ENCODE measurements at places on chromosomes 3 and 15.

GRCh38 chr3:140290105-140290504, 355.1 kb downstream of the CLSTN2 start:
- no peak for DNase-seq

DNA sequence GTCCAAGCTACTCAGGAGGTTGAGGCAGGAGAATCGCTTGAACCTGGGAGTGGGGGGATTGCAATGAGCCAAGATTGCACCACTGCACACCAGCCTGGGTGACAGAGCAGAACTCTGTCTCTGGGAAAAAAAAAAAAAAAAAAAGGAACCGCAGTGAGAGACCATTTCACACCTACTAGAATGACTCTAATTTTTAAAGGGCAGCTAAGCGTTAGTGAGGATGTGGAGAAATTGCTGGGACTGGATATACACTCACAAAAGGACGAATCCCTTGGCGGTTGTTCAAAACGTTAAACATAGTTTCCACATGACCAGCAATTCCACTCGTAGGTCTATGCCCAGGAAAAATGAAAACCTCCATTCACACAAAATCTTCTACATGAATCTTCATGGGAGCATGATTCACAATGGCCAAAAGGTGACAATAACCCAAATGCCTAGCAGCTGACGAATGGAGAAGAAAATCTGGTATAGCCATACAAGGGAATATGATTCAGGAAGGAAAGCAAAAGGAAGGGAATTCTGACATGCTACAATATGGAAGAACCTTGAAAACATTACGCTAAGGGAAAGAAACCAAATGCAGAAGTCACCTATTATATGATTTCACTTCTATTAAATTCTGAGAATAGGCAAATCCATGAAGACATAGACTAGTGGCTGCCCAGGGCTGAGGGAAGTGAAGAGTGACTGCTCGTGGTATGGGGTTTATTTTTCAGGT, 127.0 kb downstream of the CHSY1 start:
- no peak for DNase-seq

GRCh38 chr15:62706317-62706716, 336.2 kb upstream of the TPM1 start:
- no peak for DNase-seq

- no peak for DNase-seq
These were observed 92.3 kb downstream of the ATP10A start for GRCh38 chr15:25770618-25771337.

DNA sequence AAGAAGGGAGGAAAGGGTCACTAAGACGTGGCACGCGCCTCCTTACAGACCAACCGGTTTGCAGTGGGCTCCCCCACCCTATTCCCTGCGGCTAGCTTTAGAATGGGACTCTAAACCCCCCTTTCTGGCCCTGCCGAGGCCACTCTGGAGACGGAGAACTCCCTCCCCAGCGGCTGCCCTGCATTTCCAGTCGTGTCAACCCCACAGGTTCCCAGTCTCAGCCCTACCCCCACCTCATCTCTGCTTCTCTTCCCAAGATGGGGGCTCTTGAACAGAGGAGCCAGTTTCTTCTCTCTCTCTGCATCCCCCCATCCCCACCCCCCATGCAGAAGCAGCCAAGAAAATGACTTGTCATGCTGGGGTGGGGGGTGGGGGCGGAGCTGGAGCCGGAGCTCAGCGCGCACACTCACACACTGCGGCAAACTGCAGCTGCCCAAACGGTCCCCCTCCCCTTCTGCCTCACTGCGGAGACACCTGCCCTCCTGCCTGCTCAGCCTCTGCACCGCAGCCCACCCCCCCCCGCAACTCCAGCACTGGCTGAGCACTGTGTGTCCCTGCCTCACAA, 871 bp downstream of the MAP1A start:
- DNase-seq = peak; percentile 70

DNA sequence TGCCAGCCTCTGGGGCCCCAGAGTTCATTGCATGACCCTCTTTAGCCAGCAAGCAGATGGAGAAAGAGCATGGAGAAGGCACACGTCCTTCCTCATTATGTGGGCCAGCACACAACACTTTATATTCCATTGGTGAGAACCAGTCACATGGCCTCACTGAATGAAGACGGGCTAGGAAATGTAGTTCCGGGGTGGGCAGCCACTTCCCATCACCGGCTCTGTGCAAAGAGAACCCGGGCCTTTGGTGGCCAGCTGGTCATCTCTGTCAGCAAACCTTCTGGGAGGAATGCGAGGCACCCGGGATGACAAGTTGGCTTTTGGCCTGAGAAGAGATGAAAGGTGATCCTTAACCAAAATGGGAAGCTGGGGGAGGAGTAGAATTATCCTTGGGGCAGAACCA, 90.2 kb upstream of the VGLL4 start:
- no peak for DNase-seq

DNA sequence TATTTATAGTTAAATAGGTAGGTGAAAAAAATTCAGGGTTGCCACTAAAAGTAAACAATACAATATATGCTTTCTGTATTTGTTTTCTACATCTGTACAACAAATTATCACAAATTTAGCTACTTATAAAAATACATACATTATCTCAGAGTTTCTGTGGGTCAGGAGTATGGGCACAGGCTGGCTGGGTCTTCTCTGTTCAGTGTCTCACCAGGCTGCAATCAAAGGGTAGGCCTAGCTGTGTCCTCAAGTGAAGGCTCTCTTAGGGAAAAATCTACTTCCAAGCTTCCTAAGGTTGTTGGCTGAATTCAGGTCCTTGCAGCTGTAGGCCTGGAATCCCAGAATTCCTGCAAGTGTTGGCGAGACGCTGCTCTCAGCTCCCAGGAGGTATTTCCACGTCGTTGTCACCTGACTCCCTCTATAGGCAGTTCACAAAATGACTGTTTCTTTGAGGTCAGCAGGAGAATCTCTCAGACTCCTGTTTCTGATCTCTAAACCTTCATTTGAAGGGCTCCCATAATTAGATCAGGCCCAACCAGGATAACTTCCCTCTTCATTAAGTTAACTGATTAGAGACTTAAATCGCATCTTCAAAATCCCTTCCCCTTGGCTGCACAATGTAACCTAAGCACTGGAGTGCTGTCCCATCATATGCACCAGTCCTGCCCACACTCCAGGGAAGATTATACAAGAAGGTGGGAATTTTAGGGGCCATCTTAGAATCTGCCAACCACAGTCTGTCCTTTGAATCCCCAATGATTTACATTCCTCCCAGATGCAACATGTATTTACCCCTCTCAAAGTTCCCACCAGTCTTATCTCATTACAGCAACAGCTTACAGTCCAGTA, 296.6 kb downstream of the SUCLG2 start:
- DNase-seq = peak; percentile 80

DNA sequence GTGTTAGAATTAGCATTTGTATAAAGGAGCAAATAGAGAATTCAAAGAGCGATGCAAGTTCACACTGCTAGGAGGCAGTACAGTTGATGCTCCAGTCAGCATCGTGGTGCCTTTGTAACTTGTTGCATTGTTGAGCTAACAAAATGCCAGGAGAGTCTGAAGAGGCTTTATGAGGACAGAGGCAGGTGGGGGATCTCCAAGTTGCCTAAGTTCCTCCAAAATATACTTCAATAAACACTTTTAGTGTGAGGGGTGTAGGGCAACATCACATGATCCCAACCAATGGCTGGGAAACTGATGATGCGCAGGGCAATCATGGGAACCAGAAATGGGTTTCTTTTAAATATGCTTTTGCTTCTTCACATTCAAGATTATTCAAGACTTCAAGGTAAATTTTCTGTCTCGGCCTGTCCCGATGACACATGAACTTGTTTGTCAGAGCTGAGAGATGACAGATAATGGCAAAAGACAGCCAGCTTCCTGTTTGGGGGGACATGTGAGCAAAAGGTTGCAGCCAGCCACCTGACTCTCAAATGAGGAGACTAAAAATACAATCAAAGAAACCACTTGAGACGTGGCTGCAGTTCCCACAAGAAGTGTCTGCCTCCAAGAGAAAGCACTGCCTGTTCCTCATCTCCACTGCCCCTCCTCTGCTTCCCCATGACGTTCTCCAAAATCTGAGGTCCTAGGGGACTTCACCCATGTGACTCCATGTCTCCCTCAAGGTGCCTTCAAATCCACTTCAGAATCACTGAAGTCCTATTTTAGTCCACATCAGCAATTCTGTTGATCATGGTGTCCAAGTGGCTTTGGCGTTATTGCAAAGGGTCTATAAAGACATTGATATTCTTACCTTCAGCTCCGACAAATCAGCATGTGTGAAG, 39.3 kb downstream of the KLHL6 start:
- no peak for DNase-seq

- no peak for DNase-seq
These were observed 8.8 kb downstream of the NUSAP1 start for GRCh38 chr15:41341519-41341918.

GRCh38 chr15:73265536-73266153, 103.1 kb downstream of the HCN4 start:
- peak; percentile 76 for DNase-seq

DNA sequence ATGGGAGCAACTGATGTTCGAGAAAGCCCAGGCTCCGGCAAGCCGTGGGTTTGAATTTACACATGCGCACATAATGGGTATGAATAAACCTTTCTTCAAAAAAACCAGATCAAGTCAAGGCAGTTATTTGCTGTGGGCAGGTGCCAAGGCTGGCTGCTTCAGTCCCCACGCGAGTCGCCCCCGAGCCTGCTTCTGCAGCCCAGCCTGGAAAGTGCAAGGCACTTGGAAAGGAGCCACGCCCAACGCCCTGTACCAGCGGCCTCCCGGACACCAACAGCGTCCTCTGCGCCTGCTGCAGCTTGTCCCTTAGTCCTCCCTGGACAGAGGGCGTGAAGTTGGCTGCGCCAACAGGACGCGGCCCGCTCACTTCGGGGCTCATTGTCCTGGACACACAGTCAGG, 68.9 kb downstream of the KLF15 start:
- DNase-seq = peak; percentile 70

GRCh38 chr3:134426660-134427181, 52.5 kb upstream of the AMOTL2 start:
- DNase-seq = no peak

DNA sequence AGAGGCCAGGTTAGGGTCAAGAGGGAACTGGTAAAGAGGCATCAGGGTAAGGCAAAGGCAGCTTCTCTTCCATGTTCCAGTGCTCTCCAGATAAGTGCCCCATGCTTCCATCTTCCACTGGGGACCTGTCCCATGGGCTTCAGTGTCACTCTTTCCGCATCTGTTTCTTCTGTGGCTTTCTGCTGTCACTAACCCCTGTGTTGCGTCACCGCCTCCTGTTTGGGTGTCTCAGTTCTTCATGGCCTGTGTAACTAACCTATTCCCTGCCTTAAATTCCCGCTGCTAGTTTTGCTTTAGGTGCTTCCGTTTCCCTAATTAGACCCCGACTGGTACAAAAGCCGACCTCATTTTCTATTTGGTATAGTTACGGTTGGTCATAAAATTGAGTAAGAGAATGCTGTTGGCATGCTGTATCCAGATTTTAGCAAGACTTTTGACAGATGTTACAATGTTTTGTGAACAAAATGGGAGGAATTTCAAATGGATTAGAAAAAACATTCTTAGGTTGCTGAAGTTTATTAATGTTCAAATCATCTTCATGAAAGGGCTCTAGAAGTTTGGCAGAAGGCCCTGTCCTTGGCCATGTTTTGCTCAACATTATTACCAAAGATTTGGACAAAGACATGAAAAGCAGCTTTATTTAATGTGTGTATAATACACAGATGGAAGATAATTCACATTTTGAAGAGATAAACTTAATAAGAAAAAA, 245.3 kb downstream of the BBX start:
- no peak for DNase-seq

DNA sequence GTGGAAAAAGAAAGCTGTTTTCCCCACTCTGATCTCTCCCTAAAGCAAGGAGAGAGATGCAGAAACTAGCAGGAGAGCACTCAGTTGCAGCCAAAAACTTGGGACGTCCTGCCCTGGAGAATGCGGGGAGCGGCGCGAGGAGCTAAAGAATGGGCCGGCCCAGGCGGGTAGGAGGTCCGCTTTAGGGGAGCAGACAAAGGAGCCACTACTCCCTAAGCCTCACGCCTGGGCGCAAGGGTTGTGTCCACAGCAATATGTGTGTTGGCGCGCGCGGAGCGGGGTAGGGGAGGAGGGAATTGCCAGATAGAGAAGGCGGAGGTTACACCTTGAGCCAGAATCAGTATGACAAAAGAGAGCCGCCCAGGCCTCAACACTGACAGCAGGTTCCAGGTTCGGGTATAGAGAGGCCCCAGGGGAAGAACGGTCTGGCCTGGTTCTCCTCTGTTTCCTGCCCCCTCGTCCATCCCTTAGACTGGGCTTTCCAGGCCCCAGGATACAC, 2.9 kb downstream of the WNT5A start:
- peak; percentile 56 for DNase-seq

DNA sequence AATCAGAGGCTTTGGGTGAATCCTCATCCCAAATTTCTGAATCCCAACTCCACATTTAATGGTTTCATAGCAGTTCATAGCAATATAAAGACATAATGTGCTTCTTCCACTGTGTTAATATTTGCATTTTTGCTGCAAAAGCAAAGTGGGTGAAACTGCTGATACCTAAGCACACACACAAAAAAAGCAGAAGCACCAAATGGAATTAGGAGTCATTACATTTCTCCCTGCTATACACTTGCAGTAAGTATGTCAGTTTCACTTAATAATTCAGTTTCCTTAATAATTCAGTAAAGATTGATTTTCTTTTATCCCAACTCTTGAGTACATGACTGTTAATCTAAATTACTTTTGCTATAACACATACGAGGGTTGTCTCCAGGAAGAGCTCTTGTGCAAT, 48.9 kb upstream of the ALCAM start:
- DNase-seq = no peak

- no peak for DNase-seq
These were observed 85.9 kb upstream of the ABHD2 start for GRCh38 chr15:89002281-89002761.

GRCh38 chr15:45128971-45129639, 574 bp downstream of the DUOXA1 start:
- peak; percentile 27 for DNase-seq

DNA sequence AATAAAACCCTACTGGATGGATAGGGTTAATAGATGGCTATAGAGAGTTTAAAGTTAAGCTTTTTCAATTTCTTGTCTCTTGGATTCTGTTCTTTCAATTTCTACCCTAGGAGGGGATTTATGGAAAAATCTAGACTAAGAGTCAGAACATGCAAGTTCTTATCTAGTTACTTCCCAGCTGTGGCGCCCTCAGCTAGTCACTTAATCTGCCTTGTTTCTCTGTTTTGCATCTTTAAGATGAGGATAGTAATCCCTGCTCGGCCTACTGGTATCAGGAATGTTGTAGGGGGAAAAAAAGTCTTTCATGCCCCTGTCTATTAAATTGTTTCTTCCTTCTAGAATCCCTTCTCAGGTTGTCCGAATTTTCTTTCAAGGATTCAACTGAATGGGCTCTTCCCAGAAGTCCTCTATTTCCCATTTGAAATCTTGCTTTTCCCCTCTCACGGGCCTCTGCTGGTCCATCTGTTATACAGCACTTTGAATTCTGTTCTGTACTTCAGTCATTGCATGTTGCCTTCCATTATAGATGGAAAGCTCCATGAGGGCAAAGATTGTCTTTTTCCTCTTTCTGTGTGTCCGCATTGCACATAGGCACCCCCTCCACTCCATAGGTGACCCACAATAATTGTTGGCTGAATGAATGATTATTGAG, 4.4 kb downstream of the KCTD6 start:
- DNase-seq = peak; percentile 65

GRCh38 chr15:100017140-100017539, 283.9 kb upstream of the LYSMD4 start:
- DNase-seq = no peak

All from neural progenitor cell (in vitro differentiated cells).